Metanephros (tissue), 2 donors: ENCODE measurements at places on chromosomes 1 and 21. TPM values are rescaled to one million over a fixed set of nuclear protein-coding genes. Genes with fewer than 3 reads are reported as not detected.

The LYPD8 gene
- total RNA-seq, result not detected

The LRRC53 gene
- total RNA-seq, result not detected

The KLHDC9 gene
- 10.7 TPM for total RNA-seq

The ZSWIM5 gene
- total RNA-seq, result 4.8 TPM

The RPTN gene
- total RNA-seq, result not detected

The NBPF20 gene
- total RNA-seq, result 4.1 TPM

The FCRL5 gene
- 0.23 TPM for total RNA-seq

The TNFRSF1B gene
- 25.0 TPM for total RNA-seq

The RIPK4 gene
- 29.6 TPM for total RNA-seq

The IPP gene
- 16.5 TPM for total RNA-seq

The KANK4 gene
- 38.6 TPM for total RNA-seq

The PROK1 gene
- total RNA-seq, result not detected

The ZSCAN20 gene
- total RNA-seq, result 9.2 TPM

The OR2L13 gene
- total RNA-seq, result not detected

The CCDC24 gene
- 12.5 TPM for total RNA-seq

The CD244 gene
- total RNA-seq, result 0.93 TPM

The PRRX1 gene
- total RNA-seq, result 33.0 TPM

The C8A gene
- not detected for total RNA-seq

The HPCAL4 gene
- total RNA-seq, result 1.2 TPM

The MOV10 gene
- total RNA-seq, result 54.4 TPM

The PDC gene
- total RNA-seq, result not detected

The DCST2 gene
- total RNA-seq, result 0.53 TPM

The YY1AP1 gene
- total RNA-seq, result 99.7 TPM

The HOOK1 gene
- total RNA-seq, result 26.1 TPM

The HSD3B1 gene
- total RNA-seq, result not detected

The SAMSN1 gene
- total RNA-seq, result 6.2 TPM

The CGN gene
- total RNA-seq, result 20.6 TPM

The CACNA1E gene
- total RNA-seq, result 0.88 TPM

The IQCC gene
- 5.1 TPM for total RNA-seq

The LCE1F gene
- total RNA-seq, result not detected

The TM2D1 gene
- total RNA-seq, result 72.4 TPM

The DOP1B gene
- total RNA-seq, result 12.9 TPM

The CELF3 gene
- 0.18 TPM for total RNA-seq

The OR6K3 gene
- total RNA-seq, result not detected

The SLAMF8 gene
- 0.88 TPM for total RNA-seq

The RNPC3 gene
- 29.0 TPM for total RNA-seq

The NIBAN1 gene
- 16.3 TPM for total RNA-seq

The TNFRSF4 gene
- total RNA-seq, result 3.3 TPM

The DNMT3L gene
- not detected for total RNA-seq

The GBP5 gene
- 0.53 TPM for total RNA-seq

The HCRTR1 gene
- total RNA-seq, result 0.35 TPM

The RALGPS2 gene
- total RNA-seq, result 42.4 TPM

The RAB3B gene
- 3.7 TPM for total RNA-seq

The TRAF3IP3 gene
- 4.3 TPM for total RNA-seq

The SPRR2E gene
- not detected for total RNA-seq

The FCGR2B gene
- total RNA-seq, result 5.3 TPM

The FCRLA gene
- 0.99 TPM for total RNA-seq

The MIXL1 gene
- not detected for total RNA-seq

The ASCL5 gene
- total RNA-seq, result not detected

The USF1 gene
- total RNA-seq, result 63.2 TPM

The ZBED6 gene
- total RNA-seq, result 28.2 TPM

The CCDC185 gene
- total RNA-seq, result not detected

The RAB42 gene
- 3.0 TPM for total RNA-seq

The ATAD3C gene
- total RNA-seq, result 5.8 TPM
